Forelimb muscle (tissue), 1 donor: ENCODE measurements at places on chromosomes 6 and 20. TPM values are rescaled to one million over a fixed set of nuclear protein-coding genes. Genes with fewer than 3 reads are reported as not detected.

GRCh38 chr6:158131926-158132325 lies 36.1 kb downstream of the SERAC1 start:
- DNase-seq: no peak

DNA sequence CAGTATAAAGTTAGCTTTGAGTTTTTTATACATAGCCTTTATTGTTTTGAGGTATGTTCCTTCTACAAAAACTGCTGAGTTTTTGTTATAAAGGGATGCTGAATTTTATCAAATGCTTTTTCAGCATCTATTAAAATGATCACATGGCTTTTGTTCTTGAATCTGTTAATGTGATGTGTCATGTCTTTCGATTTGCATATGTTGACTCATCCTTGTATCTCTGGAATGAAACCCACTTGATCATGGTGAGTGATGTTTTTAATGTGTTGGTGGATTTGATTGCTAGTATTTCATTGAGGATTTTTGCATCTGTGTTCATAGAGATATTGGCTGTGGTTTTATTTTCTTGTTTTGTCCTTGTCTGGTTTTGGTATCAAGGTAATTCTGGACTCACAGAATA lies 24.7 kb upstream of the BLCAP start:
- no peak for DNase-seq

DNA sequence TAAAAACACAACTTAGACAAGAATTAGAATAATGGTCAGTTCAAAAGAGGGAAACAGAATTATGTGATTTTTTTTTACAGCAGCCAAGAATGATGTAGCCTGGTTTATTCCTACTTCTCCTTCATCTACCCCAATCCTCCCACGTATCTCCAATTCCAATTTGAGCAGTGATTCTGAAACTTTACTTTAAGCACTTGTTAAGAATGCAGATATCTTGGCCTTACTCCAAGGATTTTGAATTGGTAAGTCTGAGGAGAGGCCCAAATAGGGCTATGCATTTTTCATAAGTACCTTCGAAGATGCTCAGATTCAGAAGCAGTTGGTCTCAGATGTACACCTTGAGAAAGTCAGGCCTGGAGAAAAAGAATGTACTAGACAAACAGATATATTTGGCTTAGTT lies 233.4 kb upstream of the FLRT3 start:
- no peak for DNase-seq

DNA sequence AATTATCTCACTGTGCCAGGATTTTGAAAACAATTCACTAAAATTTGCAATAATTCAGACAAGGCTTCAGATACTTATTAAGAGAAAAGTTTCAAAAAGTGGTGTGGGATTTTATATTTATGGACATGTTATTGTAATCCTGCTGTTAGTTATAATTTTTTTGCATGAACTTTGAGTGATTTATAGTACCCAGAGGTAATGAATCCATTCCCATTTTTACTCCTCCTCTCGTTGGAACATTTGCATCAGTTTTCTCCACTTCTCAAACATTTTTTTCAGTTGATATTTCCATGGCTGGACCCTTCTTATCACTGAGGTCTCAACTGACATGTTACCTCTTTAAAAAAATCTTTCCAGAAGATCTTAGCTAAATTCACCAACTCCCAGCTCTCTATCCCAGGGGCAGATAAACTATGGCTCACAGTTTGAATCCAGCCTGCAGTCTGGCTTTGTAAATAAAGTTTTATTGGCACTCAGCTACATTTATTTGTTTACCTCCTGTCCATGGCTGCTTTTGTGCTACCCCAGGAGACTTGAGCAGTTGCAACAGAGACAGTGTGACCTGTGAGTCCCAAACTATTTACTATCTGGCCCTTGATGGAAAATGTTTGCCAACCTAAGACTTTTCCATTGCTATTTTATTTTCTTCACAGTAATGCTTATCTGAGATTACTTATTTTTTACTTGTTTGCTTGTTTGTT lies 83.4 kb downstream of the TSHZ2 start:
- DNase-seq: no peak

GRCh38 chr6:14393910-14394309 lies 276.3 kb downstream of the CD83 start:
- no peak for DNase-seq

Gene LKAAEAR1
- 0.18 TPM for polyA plus RNA-seq

Gene CCR6
- not detected for polyA plus RNA-seq

Gene FRK
- polyA plus RNA-seq: 0.30 TPM

Gene TBXT
- not detected for polyA plus RNA-seq

Gene CNKSR3
- polyA plus RNA-seq: 13.4 TPM

DNA sequence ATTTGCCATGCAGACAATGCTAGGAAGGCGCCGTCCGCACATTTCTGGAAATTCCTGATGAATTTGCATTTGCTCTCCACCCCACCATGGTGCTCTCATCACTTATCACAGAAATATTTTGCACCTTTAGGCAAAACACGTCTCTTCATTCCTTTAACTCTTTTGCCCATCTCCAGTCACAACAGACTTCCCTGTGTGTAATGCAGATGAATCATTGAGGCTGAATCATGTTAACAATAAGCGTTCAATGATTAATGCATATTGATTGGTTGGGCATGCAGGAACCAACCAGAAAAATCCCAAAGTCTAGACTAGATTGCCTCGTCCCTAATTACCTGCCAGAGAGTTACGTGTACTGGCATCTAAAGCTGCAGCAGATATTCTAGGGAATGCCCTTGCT lies 80.0 kb upstream of the ATXN1 start:
- DNase-seq: no peak

DNA sequence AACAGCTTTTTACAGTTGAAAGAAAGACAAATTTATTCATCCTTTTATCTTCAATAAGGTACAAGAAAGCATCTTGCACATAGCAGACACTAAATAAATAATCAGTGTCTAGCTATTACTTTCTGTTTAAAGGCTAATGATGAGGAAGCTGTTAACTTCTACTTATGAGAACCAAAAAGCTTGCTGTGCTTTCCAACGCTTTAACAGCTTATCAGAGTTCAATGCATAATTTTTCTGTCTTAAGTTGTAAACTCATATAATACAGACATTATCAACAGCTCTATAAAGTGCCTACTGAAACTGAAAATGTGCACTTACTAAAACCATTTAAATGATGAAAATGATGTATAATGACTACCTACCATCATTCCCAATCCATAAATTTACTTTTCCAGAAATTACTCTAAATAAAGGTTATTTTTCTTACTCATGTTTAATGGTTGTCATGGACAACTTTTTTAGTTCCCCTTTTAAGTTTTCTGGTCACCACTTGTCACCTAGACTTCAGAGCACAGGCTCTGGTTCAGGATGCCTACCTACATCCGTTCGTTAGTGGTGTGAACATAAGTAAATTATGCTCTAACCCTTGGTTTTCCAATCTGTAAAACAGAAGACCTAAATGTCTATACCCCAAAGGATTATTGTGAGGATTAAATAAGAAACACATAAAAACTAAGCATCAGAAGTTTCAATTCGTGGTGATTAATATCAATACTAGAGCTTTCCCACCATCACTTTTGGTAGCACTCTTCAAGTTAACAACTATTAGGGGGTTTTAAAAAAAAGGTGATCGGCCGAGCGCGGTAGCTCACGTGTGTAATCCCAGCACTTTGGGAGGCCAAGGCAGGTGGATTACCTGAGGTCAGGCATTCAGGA lies 8.0 kb downstream of the PNISR start:
- no peak for DNase-seq

- DNase-seq: no peak
These were observed 26.3 kb upstream of the FAM50B start for GRCh38 chr6:3822747-3823445.

Gene ZBP1
- polyA plus RNA-seq: 0.33 TPM

- DNase-seq: no peak
These were observed 83.2 kb downstream of the DLL1 start for GRCh38 chr6:170207586-170208181.

GRCh38 chr6:163820745-163821458 lies 406.4 kb downstream of the QKI start:
- DNase-seq: no peak

Gene PRPH2
- polyA plus RNA-seq: 2.6 TPM

Gene SRMS
- not detected for polyA plus RNA-seq

- no peak for DNase-seq
These were observed 80.9 kb upstream of the ISM1 start for GRCh38 chr20:13140201-13140600.

Gene DEFB121
- polyA plus RNA-seq: not detected

- DNase-seq: no peak
These were observed 870 bp downstream of the PAK5 start for GRCh38 chr20:9838035-9838377.

DNA sequence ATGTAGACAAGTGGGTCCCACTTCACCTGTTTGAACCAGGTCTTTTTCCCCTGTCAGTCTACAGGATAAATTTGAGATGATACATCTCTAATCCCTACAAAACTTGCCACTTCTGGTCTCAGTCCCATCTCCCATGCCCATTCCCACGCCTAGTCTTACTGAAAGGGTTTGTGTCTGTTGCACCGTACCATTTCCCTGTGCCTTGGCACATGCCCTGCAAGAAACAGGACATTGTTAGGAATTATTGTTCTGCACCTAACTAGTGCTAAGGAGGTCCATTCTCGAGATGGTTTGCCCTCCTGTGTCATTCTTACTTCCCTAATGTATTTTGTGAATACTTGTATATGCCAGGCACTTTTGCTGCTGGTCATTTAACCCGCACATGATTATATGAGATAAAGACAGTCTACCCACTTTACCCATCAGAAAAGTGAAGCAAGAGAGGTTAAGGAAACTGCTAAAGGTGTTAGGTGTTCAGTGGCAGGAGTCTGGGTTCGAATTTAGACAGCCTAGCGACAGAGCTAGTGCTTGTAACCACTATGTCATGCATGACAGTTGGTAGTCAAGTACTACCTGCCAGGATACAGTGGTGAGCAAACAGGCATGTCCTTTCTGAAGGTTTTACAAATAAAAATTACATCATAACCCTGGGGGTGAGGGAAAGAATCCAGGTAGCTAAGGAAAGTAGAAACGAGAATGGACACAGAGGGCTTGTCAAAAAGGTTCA lies 12.7 kb downstream of the FAM217A start:
- DNase-seq: no peak

Gene COL9A3
- 6.1 TPM for polyA plus RNA-seq

DNA sequence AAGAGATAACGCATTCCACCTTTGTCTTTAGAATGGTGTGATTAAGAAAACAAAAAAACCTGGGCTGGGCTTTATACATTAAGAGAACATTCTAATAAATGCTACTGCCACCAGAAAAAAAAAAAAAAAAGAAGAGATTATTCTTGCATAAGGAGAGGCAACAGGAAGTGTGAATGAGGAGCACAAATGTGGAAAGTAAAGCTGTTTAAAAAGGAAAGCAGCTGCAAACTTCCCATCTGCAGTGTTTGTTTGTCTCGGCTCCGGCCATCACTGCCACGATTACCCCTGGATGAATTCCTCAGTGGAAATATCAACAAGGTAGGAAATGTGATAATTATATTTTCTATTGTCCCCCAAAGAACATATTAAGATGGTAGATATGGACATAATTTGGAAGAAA lies 223.9 kb downstream of the PHF3 start:
- no peak for DNase-seq

GRCh38 chr6:122953766-122954165 lies 42.3 kb upstream of the CLVS2 start:
- DNase-seq: no peak

Gene DUSP15
- 1.7 TPM for polyA plus RNA-seq

DNA sequence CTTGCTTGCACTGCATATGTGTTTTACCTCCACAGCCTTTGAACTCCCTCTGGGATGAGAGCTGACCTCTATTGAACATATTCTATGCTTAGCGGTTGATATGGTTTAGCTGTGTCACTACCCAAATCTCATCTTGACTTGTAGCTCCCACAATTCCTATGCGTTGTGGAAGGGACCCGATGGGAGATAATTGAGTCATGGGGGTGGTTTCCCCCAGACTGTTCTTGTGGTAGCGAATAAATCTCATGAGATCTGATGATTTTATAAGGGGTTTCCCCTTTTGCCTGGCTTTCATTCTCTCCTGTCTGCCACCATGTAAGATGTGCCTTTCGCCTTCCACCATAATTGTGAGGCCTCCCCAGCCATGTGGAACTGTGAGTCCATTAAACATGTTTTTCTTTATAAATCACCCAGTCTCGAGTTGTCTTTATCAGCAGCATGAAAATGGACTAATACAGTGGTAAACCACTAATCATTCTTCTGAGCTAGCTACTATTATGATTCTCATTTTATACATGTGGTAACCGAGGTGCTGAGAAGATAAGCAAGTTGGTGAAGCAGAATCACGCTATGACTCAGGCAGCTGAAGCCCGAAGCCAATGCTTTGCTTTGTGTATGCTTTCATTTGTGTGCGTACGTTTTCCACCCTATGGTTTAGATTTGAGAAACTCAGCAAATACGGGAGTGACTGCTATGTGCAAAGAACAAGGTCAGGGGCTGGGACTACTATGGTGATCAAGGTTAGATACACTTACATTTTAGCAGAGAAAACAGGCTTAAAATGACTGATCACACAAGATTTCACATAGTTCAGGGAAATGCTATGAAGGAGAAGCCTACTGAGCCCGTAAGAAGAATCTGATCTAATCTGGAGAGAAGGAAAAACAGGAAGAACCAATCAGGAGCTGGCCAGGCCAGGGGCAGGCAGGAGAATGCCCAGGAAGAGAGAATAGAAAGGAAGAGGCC lies 363.5 kb downstream of the ESR1 start:
- no peak for DNase-seq

- DNase-seq: no peak
These were observed 259.3 kb upstream of the FAM83B start for GRCh38 chr6:54587277-54587676.

Gene CDH26
- 0.95 TPM for polyA plus RNA-seq

GRCh38 chr6:39137245-39137644 lies 22.3 kb upstream of the SAYSD1 start:
- DNase-seq: peak; percentile 31

DNA sequence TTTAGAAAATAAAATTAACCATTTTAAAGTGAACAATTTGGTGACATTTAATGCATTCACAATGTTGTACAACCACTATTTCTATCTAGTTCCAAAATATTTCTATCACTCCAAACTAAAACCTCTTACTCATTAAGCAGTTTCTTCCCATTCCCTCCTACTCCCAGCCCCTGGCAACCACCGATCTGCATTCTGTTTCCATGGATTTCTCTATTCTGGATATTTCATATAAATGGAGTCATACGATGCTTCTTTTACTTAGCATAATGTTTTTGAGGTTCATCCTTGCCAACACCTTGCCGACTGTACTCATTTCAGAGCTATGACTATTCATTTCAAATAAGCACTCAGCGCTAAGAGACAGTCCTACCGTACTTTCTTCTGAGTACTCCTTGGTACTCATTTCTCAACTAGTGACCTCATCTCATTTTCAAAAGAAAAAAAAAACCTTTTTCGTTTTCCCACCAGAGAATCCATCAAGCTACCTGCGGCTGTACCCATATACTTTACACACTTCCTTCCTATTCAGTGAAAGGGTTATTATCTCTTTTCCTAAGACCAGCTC lies 259.2 kb downstream of the UTRN start:
- DNase-seq: no peak

- no peak for DNase-seq
These were observed 13.6 kb downstream of the PRRC2A start for GRCh38 chr6:31634131-31634530.

DNA sequence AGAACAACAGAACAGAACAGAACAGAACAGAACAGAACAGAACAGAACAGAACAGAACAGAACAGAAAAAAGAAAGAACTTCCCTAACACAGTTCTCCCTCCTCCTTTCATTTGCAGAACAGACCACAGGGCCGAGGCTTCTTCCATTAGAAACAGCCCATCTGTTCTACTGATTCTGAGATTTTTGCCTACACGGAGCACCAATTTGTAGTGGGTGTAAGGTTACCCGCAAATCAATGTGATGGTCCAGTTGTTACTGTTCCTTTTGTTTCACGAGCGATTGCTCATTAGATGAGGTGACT lies 734 bp upstream of the OGFRL1 start:
- DNase-seq: no peak

Gene ARMH2
- polyA plus RNA-seq: not detected
